ENCODE measurements at places on chromosomes 12 and 14.

DNA sequence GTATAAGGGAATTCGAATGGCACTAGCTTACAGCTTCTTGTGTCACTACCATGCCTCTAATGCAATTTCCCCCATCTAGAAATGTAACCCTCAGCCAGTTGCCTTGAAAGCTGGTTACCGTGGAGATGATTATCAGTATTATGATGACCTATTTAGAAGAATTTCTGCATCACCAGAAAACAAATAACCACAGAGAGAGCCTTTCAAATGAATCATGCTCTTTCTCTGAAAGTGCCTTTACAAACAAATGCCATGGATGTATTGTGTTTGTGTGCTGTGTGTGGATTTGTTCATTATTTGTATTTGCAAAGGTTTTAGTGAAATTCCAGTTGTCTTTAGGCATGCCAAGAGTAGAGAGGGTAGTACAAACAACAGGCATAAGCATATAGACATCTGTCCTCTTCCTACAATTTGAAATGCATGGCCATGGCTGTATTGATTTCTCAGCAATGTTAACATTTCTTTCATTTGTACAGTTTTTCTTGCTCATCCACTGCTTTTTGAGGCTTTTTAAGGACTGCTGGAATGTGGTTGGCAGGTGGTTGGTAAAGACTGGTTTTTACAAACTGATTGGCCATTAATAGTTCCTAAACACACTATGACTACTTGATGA lies 266.5 kb downstream of the PAWR start:
- DNase-seq: peak; percentile 91

GRCh38 chr12:10048526-10048925 lies 18.0 kb downstream of the CLEC9A start:
- no peak for DNase-seq

DNA sequence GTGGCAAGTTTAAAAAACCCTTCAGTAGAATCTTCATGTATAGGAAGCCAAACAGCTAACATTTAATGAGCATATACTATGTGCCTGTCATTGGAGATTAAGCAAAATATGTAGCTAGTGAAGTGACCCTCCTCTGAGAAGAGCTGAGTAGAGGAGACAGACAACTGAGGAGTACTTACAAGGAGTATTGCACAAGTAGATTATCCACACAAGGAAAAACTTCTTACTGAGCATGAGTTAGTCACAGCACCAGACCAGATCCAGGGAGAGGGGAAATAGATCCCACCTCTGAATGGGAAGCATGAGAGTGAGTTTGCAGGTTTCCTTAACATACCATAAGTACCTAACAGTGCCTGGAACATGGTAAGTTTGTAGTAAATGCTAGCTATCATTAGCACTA lies 33.0 kb downstream of the FRMD6 start:
- no peak for DNase-seq

DNA sequence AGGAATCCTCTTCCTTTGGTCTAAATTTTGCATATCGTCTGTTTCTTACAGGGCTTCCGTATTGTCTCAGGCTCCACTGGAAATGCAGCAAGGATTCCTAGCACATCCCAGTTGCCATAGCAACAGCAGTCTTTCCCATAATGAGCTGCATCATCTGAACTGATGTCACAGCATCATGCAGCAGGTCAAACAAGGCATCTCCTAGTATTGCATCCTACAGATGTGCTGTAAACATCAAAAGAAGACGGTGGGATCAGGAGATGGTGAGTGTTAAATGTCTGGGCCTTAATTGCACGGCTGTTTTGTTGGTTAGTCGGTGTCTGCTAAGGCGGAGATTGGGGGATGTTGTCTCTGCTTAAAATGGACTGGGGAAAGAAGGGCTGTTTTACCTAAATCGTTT lies at the start of gene AKAP6:
TSS of gene AKAP6 (plus strand) at position 153 of the 400 bp plus-strand sequence. CDS start 104,196 bp downstream, outside the sequence.
- DNase-seq: no peak

GRCh38 chr12:53720946-53721345 lies 6.3 kb downstream of the CALCOCO1 start:
- no peak for DNase-seq

DNA sequence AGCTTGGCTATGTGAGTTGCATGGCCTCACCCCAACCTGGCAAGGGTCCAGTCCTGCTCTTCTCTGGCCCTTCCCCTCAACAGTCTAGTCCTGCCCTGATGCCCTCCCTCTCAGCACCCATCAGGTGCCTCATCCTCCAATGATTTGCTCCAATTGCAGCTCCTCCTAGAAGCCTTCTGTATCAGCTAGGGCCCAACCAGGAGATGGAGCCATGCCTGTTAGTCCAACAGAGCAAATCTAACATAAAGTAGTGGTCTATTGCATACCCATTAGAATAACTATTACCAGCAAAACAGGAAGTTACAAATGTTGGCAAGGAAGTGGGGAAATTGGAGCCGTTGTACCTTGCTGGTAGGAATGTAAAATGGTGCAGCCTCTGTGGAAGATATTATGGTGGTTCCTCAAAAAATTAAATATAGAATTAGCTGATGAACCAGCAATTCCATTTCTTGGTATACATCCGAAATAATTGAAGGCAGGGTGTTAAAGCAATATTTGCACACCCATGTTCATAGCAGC lies 163.5 kb downstream of the VRK1 start:
- DNase-seq: no peak

DNA sequence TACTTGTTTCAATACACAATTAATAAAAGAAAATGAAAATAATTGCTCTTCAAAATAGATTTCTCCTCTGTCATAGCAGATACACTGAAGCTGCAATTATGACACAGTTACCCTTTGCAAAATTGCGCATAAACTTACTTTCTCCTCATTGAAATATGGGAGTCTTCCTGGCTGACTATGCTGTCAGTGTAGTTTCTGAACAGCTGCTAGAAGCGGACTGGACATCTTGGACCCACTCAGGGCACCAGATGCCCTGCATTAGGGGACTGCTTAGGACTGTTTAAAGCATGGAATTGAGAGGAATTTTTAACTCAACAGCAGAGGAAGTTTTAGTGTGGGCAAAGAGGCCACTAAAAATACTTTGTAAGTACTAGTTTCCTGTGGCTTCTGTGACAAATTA lies 454.9 kb downstream of the ATP23 start:
- DNase-seq: no peak

GRCh38 chr12:79409562-79409961 lies 281.2 kb downstream of the PAWR start:
- DNase-seq: no peak

Measured in HepG2 (cell line).